ENCODE measurements at places on chromosomes 7 and 10.

DNA sequence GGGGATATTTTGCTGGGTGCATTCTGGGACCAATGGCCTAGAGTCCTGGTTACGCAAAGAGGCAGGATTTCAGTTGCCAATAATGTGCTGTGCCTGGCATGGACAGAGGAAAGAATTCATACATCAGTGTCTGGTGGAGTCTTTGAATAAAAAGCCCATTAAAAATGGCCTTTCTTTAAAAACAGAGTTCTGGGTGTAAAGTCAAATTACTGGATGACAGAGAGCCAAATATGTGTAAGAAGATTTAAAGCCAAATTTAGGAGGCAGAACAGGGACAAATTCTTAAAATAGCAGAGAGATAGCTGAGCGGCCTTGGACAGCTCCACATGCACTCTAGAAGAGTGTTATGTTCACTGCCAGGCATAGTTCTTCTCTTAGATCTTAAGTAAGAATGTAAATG, 60.8 kb upstream of the MEOX2 start:
- DNase-seq = no peak

DNA sequence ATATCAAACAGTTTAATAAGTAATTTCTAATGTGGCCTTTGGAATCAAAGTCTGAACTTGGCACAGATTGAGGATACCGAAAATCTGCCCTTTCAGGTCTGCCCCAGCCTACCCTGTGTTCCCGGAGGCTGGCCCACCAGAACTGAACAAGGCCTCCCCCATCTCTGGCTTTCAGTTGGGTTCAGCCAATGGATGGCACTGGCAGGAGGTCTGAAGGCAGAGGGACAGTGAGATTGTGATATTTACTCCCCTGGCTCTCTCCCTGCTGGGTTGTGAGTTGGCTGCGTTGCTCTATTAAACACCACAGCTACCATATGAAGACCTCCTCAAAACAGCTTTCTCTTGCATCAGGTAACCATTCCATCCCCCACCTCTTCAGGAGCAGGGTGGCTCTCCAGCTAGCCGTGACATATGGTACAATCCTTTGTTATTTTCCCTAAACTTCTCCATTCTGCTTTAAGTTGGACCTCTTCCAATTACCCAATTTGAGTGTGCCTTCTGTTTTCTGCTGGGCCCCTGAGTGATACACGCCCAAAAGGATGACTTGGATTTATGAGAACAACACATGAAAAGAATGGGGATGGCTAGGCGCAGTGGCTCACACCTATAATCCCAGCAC, 28.1 kb downstream of the DNMBP start:
- no peak for DNase-seq

DNA sequence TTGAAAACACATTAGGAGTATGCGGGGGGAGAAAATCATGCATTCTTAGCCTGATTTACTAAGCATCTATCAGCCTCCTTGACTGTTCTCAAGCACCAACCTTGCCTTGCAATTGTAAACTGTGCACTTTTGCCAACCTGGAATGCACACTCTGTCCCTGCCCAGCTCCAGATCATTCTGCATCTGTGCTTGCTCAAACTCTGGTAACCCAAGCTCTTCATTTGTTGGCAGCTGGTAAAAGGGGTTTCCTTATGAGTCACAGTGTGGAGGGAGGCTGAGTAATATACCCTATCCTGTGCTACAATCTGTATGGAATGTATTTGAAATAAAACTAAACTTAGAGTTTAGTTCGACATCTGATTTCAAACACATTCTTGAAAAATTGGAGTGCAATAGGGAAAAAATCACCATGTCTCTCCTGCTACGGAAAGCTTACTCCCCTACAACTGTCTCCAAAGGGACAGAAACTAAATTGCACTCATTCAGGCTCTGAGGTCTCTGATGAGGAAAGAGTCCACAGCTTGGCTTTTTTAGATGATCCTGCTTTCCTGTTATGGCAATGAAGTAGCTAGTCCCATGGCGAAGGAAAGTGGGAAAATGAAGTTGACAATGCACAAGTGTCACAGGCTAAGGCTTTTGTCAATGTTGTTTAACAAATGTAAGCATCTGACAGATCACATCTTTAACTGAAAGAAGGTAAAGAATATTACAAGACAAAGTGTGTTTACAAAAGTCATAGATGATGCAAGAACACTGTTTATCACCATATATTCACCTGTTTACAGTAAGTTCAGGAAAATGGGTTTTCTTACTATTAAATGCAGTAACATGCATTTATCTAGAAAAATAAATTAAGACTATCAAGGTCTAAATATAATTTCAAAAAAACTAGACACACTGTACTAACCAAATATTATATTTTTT, 61.9 kb downstream of the TES start:
- no peak for DNase-seq

- no peak for DNase-seq
Observed at GRCh38 chr10:86130737-86131475, 235.7 kb downstream of the GRID1 start.

DNA sequence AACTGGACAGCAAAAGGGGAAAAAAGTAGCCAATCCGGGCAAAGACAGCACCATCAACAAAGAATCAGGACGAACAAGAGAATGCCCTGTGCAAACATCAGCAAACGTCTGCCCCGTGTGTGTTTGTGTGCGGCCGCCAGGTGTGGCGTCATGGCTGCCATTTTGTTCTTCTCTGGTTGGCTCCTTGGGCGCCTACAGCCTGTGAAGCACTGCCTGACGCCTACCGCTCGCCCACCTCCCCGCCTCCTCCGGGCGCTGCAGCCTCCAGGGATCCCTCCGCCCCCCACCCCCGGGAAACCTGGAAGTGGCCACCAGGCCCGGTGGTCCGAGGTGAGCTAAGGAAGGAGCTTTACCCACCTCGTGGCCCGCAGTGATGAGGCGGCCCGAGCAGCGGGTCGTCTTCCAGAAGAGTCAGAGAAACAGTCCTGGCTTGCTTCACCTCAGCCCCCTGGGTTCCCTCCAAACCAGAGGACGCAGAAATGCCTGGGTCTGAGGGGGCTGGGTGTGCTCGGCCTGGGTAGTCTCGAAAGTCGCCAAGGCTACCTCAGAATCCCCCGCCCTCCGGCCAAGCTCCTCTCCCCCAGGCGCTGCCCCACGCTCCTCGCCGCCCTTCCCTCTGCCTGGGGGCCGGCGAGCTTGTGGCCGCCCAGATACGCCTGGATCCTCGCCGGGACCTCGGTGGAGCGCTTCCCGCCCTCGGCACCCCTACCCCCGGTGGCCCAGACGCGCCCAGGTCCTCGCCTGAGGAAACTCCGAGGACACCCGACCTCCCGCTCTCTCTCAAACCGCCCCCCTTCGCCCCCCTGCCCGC, 61.8 kb upstream of the IL6 start:
- no peak for DNase-seq

- DNase-seq = no peak
Observed at GRCh38 chr7:134589491-134589941, 40.6 kb downstream of the AKR1B15 start.

GRCh38 chr7:129341816-129342806, 92.1 kb upstream of the STRIP2 start:
- DNase-seq = no peak

- DNase-seq = no peak
Observed at GRCh38 chr7:75880242-75880641, 1.4 kb downstream of the RHBDD2 start.

DNA sequence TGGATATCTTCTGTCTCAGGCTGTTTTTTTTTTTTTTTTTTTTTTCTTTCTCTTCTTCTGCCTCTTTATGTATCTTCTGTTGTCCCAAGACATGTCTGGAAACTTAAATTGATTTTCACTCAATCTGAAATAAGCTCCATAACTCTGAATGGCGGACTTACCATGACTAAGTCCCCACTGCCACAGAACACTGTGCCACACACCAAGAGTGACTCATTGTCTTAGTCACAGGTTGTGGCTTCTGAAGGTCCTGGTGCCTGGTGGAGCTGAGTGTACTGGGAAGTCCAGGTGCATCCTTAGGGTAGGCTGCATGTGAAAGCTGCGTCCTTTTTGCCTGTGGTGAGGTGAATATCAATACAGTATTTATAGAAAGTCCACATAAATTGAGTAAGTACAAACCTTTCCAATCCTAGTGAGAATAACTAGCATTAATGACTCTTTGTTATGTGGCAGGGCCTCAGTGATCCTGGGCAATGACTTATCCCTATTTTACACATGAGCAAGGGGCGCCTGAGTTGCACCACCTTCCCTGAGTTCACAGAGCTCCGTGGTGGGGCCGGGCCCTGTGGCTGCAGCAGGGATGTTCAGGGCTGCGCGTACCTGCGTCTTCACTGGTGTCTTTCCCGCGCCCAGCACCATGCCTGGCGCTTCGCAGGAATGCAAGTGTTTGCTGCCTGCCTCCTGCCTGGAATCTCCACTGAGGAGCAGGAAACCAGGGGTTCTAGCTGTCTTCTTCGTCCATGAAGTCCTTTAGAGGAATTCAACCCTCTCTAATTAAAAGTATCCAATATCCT, 4.3 kb downstream of the PFKP start:
- no peak for DNase-seq

DNA sequence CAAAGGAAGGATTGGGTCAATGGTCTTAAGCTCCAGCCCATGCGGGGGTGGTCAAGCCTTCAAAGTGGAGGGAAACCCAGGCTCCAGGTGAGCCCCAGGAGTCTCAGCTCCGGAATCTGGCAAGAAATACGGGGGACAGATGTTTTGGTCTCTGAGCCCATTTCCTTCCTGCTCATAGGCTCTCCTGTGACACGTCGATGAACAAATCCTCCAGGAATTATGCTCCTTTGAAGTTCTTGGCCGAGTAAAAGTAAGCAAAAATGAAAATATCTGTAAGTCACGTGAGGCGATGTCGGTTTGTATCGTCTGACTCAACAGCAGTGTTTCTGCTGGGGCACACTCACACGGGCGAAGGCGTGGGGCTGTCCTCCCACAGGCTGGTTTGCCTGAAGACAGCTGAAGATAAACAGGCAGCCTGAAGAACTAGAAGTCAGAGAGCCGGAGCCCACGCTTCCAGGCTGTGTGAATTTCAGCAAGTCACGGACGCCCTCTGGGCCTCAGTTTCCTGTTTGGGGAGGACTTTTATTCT, 52.6 kb upstream of the SMNDC1 start:
- peak; percentile 27 for DNase-seq

- no peak for DNase-seq
Observed at GRCh38 chr10:120574981-120575380, 118.0 kb downstream of the PLPP4 start.

DNA sequence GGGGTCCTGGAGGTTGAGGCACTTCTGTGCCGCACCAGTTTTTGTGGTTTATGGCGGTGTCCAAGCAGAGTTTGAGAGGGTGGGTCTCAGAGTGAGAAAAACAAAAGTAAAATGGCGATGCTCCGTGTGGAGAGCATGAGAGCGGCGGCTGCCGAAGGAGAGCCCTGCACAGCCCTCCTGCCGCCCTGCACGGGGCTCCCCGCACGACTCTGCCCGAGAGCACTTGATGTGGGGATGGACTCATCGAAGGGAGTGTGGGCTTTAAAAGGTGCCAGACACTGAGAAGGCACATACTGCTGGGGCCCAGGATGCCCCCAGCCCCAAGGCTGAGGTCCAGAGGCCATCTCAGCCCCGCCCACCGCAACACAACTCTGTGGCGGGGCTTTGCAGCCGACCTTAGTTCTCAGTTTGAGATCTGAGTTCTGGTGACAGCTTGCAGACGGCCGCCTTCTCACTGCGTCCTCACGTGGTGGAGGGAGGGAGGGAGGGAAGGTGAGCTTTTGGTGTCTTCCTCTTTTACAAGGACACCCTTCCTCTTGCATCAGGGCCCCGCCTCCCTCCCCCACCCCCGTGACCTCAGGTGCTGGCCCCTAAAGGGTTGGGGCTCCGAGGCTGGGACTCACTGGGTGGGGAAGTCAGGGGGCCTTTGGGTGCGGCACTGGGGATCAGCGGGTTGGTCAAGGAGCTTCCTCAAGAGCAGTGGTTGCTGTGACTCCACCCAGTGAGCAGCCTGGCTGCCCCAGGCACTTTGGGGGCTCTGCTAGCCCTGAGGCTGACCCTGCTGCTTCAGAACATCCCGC, 69.1 kb downstream of the NKX6-2 start:
- no peak for DNase-seq

DNA sequence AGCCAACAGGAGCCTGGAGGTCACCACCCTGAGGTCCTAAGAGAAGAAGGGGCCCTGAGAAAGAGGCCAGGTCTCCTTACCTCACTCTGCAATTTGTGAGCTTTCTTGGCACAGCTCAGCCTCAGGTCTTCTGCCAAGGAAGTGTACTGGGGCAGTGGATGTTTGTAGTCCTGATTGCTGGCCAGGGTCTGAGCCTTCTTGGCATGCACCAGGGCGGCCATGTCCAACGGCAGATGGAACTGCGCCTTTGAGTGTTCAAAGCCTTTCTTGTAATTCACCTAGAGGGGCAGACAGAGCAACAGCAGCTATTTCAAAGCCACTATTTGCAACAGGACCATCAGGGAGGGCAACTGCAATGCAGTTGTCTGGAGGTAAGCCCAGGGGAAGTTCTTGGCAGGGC, 51.7 kb downstream of the NRAP start:
- no peak for DNase-seq

DNA sequence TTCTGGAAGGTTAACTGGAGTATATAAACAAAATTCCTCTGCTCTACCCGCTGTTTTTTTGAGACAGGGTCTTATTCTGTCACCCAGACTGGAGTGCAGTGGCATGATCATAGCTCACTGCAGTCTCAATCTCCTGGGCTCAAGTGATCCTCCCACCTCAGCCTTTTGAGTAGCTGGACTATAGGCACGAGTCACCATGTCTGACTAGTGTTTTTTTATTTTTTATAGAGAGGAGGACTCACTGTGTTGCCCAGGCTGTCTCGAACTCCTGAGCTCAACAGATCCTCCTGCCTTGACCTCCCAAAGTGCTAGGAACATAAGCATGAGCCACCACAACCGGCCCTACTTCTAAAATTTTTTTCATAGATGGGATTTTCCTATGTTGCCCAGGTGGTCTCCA, 2.2 kb downstream of the RAB18 start:
- no peak for DNase-seq

DNA sequence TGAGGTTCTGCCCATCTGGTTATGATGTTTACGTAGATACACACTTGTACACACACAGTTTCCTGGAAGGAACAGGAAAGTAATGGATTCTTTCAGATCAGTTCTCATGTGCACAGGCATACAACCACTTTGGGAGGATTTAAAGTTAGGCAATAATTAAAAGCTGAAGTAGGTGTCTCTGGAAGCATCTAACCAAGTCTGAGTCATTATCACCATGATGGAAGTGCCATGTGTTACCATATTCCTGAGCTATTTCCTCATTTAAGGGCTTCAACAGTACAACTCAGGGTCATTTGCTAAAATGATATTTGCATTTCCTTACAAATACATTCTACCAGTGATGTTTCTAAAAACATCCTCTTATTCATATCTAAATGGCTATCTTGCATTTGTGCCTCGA, 41.4 kb upstream of the BET1 start:
- DNase-seq = no peak

GRCh38 chr7:99531354-99531765, 20.6 kb downstream of the FAM200A start:
- no peak for DNase-seq

DNA sequence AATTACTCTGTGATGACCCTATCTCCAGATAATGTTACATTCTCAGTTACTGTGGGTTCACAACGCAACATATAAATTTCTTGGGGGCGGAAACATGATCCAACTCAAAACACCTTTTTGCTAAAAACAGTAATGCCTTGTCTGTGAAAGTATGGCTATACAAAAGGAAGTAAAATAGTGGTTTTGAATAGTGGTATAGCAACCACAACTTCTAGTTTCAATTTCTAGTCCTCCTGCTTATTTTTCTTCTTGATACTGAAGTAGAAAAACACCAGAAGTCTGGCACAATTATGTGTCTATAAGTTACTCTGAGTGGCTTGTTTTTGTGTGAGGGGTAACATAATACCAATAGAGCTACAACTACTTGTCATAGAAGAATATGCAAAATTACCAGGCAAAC, 21.5 kb upstream of the ZNF800 start:
- DNase-seq = no peak

GRCh38 chr10:94762393-94762792, at the start of gene CYP2C19:
Gene CYP2C19 (plus strand): TSS chr10:94762681. CDS start chr10:94762706, 25 bp downstream.
- DNase-seq = no peak

All from T-helper 2 cell (primary cell).